NCI-H2081 treated with DMSO at 0.1 percent for 48 hours (cell line): ENCODE measurements at places on chromosomes 11 and 22.
A peak's percentile ranks its signal among the peaks of the same experiment; 100 is the strongest.

- DNase-seq: no peak
These were observed 427.9 kb downstream of the JRKL start for GRCh38 chr11:96817482-96818399.

GRCh38 chr22:22713416-22713815 lies 69.0 kb downstream of the GGTLC2 start:
- no peak for DNase-seq

- DNase-seq: no peak
These were observed 2.5 kb downstream of the PNPLA5 start for GRCh38 chr22:43889201-43889859.

DNA sequence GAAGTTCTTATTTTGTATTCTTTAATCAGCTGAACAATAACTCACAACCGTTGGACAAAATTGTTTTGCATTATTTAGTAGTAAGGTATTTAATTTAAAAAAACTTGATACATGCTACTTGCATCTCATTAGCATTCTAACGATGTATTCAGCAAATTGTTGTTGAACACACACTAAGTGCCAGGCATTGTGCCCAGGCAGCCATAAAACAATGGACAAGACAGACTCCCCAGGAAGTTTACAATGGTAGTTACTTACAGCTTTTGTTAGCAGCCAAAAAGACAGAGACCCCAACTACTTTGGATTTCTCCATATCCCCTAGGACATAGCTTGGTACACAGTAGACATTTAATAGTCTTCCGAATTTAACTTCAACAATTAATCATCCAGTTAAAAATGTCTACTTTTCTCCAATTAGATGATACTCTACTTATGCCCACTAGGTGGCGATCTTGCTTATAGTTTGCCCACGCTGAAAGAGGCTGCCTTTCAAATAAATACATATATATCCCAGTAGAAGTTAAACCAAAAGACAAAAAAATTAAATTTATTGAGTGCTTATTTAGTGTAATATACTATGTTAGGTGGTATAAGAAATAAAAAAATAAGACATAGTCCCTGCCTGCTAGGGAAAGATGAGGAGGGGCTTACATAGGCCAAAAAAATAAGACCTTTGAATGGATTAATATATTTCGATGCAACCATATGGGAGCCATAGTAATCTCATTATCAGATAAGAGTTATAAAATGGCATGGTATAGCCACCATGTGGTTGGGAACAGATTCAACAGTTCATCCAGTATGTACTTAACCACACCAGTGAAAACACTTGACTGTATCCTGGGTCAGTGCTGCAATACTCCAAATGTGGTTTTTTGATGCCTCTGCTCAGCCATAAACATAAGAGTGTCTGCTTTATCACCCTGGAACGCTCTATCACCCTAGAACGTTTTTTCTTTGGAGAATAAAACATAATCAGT lies 2.0 kb upstream of the FJX1 start:
- DNase-seq: peak; percentile 28

- DNase-seq: no peak
These were observed 12.2 kb downstream of the PHLDB1 start for GRCh38 chr11:118619444-118620197.

DNA sequence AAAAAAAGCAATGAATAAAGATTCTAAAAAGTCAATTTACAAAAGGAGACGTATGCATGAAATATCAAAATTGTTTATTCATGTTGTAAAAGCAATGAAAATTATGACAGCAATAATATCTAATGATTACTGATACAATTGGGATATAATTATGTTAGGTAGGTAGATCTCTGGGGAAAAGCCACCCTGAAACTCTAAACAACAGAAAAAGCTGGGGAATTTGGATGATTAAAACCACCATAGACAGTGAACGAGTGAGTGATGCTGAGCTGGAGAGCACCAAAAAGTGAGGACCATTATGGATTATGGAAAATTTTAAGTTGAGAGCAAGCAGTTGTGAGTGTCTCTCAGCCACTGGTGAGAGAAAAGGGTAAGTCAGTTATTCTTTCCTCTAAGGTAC lies at the start of gene OR10G8:
Gene OR10G8 (plus strand): TSS at position 301 of the 400 bp plus-strand sequence. CDS start 2,825 bp downstream, outside the sequence.
- DNase-seq: no peak
